M059J (cell line): ENCODE measurements at places on chromosomes 1 and 21.

GRCh38 chr21:24826822-24827221 lies 780.5 kb downstream of the MRPL39 start:
- no peak for DNase-seq

DNA sequence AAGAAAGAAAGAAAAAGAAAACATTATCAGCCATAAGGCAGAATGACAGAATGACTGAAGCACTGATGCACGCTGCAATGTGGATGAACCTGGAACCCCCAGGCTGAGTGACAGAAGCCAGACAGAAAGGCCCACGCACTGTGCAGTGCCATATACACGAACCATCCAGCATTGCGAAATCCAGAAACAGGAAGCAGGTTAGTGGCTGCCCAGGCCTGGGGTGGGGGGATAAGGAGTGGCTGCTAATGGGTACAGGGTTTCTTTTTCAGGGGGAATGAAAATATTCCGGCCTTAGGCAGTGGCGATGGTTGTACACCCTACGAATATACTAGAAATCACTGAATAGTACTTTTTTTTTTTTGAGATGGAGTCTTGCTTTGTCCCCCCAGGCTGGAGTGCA lies 57.0 kb downstream of the CHD5 start:
- DNase-seq, result no peak

DNA sequence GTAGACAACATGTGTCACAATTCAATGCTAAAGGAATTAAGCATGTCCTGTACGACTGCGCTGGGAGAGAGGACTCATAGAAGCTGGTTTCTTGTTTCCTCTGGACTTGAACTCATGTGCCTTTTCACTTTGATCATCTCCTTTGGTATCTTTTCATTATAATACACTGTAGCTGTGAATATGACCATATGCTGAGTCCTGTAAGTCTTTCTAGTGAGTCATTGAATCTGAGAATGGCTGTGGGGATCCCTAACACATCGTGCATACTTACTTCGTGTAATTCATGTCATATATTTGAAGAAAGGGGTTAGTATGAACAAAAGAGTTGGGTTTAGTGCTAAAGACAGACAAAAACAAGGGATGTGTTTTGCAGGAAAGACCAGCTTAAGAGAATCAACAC lies 148.1 kb upstream of the RUNX1 start:
- DNase-seq, result peak; percentile 41

GRCh38 chr1:18062185-18062584 lies 45.4 kb upstream of the IGSF21 start:
- DNase-seq, result no peak

DNA sequence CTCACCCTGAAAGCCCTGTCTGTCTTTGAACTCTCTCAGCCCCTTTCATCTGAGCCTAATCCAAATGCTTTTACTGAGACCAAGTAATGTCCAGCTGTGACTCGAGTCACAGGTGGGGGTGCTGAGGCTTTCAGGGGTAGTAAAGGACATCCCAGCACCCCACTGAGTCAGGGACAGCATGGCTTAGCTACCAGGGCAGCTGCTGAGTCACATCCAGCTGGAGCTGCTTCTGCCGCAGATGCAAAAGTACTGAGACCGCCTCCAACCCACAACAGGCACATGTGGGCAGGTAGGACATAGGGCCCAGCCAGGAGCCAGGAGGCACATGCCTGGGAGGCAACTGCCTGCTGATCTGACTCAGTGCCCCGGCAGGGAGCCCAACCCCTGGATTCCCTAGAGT lies 6.7 kb upstream of the VSIG8 start:
- peak; percentile 85 for DNase-seq
